HCT116 (cell line): ENCODE measurements at places on chromosomes 5 and 9.

DNA sequence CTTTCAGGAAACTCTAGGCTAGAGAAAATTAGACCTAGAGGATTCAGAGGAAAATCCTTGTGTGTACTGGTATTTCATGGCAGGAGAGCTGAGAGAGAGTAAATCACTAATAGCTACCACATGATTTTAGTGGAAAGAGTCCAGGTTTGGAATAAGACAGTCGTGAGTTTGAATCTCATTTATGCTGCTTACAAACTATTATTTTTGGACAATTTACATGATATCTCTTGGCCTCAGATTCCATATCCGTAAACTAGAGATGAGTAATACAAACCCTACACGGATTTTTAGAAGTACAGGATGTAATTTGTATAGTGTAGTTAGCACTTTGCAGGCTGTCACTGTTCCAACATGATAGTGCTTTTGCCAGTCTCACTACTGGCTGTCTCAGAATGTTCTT lies 2.7 kb downstream of the IL31RA start:
- no peak for DNase-seq

GRCh38 chr9:85263288-85263687 lies 478.5 kb downstream of the AGTPBP1 start:
- DNase-seq, result no peak

- DNase-seq, result no peak
Measured at GRCh38 chr9:88722753-88723152, 187.8 kb downstream of the NXNL2 start.

GRCh38 chr5:95825495-95825894 lies 3.0 kb upstream of the GLRX start:
- DNase-seq, result no peak

GRCh38 chr5:72166070-72166979 lies 59.0 kb downstream of the MAP1B start:
- no peak for DNase-seq

- DNase-seq, result no peak
Measured at GRCh38 chr9:129509533-129509928, 111.4 kb downstream of the C9orf50 start.

DNA sequence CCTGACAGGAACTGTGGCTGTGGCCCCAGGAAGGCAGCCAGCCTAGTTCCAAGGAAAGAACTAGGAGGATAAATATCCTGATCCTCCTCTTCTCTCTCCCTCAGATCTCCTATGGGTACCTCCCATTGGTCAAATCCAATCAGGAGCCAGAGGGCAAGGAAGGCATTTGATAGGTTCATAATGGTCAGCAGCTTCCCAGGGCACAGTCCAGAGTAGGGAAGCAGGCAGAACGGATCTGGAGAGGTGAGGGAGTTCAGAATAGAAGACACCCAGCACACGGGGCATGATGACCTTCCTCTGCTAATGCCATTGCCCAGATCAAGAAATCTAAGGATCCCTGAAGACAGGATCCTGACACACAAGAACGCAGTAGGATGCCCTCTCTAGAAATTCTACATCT lies 8.6 kb downstream of the ABLIM3 start:
- DNase-seq, result no peak

DNA sequence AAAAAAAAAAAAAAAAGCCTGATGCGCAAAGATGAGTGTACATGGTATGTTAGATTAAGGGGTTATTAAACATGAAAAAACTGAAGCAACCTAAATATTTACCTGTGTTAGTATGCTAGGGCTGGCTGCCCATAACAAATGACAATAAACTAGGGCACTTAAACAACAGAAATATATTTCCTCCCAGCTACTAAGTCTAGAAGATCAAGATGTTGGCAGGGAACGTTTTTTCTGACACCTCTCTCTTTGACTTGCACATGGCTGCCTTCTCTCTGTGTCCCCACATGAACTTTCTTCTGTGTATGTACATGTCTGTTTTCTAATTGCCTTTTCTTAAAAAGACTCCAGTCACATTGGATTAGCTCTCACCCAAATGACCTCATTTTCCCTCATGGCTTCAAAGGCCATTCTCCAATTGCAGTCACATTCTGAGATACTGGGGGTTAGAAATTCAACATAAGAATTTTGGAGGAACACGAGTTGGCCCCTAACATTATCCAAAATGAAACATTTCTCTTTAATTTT lies 694.5 kb downstream of the CDH9 start:
- no peak for DNase-seq

- no peak for DNase-seq
Measured at GRCh38 chr5:76657091-76657490, 33.9 kb upstream of the F2RL2 start.

DNA sequence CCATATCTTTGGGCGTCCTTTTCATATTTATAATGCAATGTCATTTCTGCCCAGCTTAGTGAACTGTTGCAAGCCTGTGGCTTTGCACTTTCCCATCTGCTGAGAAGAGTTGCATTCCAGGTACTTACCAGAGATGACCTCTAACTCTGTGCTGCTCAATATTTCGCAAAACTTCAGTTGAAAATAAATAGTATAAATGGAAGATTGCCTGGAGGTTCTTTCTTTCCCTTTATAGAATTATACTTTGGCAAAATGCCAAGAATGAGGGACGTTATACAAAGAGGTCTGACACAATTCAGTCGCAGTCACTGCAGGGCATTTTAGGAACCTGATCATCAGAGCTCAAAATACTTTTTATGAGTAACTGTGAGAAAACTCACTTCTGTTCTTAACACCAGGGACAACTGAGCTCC lies 18.9 kb upstream of the VLDLR start:
- no peak for DNase-seq

DNA sequence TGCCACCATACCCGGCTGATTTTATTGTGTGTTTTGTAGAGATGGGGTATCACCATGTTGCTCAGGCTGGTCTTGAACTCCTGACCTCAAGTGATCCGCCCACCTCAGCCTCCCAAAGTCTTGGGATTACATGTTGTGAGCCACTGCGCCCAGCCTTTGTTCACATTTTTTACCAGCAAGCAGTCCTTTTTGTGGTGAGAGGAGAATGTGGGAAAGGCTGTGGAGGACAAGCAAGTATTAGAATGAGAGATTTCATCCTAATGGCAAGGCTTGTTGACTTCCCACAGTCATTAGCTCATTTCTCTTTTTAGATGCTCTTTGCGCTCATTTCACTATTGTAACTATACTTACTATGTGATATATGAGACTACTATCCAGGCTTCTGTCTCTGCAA lies 6.1 kb downstream of the IL31RA start:
- no peak for DNase-seq

- DNase-seq, result no peak
Measured at GRCh38 chr5:179585941-179586401, 35.6 kb downstream of the RUFY1 start.

GRCh38 chr9:134965411-134965810 lies 47.7 kb upstream of the FCN1 start:
- DNase-seq, result no peak

DNA sequence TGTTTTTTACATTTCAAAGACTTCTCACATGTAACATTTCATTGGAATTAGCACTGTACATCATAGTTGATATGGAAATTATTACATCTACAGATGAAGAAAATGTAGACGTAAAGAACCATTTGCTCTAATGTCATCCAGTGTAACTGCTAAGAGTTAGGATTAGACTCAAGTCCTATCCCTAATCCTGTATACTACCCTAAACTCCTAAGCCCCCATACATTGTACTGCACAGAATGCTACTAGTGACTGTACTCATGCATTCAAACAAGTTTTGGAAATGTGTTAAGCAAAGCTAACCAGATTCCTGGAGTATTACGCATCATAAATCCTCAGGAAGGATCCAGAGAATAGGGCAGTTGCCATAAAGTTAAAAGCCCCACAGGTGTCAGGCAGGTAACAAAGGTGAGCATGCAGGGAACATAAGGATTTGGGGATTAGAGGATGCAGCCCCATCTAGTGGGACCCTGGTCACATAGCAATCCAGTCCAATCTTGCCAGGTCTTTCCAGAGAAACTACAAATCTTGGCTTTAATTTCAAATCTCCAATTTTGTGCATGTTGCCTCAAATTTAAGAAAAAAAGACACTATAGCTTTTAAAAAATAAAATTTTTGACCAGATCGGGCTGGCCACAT lies 32.0 kb downstream of the HAVCR1 start:
- peak; percentile 37 for DNase-seq

DNA sequence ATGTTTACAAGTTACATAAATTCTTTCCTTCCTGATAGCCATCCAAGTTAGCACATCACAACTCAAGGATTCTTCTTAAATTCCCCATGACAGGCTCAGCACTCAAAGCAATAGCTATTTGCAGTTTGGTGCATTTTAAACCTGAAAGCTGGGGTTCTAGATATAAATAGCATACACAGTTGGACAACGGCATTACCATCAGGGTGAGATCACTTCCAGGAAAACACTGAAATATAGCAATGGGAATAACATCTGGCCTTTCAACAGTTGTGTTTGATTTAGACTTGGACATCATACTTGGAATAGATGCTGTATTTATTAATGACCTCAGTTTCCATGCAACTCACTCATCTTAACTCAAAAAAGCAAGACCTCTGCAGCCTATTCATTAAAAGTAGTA lies 24.7 kb upstream of the LECT2 start:
- no peak for DNase-seq

DNA sequence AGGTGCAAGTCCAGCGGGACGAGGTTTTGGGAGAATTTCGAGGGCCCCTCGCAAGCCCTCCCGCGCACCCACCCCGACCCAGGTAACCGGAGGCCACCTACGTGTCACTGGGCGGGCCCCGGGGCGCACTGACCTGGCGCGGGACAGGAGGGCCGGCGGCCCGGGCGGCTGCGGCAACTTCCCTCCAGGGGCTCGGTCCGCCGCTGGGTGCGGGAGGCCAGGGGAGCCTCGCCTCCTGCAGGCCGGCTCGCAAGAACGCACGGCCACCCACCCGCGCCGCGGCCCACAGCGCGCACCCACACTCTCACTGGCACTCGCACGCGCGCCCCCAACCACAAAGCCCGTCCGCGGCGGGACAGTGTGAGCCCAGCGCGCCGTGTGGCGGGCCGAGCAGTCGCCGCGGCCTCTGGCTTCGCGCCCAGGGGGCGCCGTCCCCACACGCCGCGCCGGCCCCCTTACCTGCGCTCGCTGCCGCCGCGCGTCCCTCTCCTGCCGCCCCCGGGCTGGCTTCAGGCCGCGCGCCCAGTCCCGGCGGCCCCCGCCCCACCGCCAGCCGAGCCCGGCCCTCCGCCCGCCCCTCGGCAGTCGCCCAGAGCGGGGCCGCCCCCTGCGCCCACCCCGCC lies 451 bp downstream of the LPAR1 start:
- peak; percentile 3 for DNase-seq

DNA sequence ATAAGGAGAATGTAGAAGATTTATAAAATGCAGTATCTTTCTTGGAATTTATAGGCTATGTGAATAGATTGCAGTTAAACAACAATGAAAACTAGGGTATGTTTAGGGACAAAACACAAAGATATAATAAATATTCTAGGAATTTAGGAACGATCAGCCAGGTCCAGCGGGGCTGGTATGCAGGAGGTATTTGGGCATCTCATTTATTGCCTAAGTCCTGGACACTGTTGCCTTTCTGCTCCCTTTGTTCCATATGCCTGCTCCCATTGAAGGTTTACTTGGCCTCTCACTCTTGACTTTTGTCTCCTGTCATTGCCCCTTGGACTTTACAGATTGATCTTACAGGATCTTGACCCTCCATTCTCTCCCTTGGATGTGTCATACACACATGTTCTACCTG lies 55.9 kb downstream of the SNX24 start:
- DNase-seq, result no peak

DNA sequence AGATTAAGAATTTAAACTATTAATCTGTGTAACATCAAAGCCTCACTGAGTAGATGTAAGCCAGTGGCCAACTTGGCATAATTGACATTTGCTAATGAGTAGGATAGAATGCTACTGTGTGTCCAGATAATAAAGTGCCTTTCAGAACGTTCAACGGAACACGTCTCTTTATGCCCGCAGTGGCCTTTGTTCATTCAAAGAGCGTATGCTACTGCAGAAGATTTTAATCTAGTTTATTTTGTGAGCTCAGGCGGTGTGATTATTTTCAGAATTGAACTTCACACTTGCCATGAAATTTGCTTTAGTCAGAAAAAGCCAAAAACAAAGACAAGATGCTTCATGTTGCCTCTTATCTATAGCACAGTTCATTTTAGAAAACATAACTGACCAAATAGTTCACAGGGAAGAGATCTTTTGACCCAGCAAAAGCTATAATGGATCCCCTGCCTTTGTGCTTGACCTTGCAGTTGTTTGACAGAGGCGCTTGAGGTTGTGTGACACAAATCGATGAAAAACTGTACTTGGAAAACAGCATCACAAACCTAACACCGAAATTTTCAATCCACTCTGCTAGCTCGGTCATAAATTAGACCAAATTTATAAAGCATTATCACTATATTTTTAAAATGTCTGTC lies 530.9 kb upstream of the TYRP1 start:
- no peak for DNase-seq

GRCh38 chr5:3659907-3660306 lies 64.3 kb downstream of the IRX1 start:
- DNase-seq, result no peak

DNA sequence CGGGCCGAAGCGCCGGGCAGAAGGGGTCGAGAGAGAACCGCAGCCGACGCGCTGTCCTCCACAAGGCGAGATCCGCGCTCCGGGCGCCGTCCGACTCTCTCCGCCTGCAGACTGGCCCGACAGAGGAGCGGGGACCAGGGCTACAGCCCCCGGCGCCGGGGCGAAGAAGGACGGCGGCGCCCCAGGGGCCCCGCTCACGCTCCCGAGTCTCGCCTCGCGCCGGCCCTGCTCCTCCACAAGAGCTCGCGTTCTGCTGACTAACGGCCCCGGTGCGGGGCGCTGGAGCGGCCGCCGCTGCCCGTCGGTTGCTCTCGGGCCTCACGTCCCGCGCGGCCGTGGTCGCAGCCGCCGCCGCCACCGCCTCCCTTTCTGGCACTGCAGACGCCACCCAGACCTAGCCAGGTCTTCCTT lies 338 bp downstream of the ABHD17B start:
- no peak for DNase-seq

DNA sequence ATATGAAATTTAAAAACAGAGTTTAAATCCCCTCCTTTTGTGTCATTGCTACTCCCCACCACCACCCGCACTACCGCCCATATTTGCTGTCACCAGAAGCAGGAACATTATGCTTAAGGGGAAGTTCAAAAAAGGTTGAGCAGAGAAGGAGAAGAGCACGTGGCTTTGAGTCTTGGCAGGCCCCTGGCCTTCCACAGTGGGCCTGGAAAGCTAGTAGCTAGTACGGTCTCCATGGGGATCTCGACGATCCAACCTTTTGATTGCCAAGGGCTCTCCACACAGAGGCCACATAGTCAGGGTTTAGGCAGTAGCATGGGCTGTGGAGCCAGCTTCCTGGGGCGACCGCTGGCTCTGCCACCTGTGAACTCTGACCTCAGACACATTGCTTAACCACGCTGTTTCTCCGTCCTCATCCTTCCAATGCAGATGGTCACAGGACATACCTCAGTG lies 90.1 kb downstream of the GOLPH3 start:
- DNase-seq, result no peak

DNA sequence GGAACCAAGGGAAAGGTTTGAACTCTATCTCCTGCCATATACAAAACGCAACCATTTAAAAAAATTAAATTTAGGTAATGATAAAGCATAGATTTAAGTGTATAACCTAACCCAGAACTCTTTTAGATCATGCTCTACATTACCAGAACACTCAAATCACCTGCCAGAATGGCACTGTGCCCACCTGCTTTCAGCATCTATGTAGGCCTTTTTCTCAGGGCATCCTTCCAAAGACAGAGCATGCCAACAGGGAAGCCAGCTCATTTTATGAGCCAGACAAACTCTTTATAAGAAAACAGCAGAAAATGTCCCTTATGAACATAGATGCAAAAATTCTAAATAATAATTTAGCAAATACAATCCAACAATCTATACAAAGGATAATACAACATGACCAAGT lies 47.9 kb upstream of the SMAD5 start:
- no peak for DNase-seq
